ENCODE measurements at places on chromosomes 5 and 9.

- DNase-seq, result no peak
Measured at GRCh38 chr9:131446276-131446675, 52.4 kb downstream of the PRRC2B start.

GRCh38 chr5:157550663-157551062 lies 24.9 kb downstream of the ADAM19 start:
- DNase-seq, result no peak

GRCh38 chr5:79074641-79075040 lies 5.1 kb downstream of the BHMT2 start:
- DNase-seq, result no peak

- no peak for DNase-seq
Measured at GRCh38 chr5:78025540-78025939, 249.4 kb upstream of the TBCA start.

GRCh38 chr5:148620696-148621095 lies 33.6 kb downstream of the HTR4 start:
- DNase-seq, result no peak

DNA sequence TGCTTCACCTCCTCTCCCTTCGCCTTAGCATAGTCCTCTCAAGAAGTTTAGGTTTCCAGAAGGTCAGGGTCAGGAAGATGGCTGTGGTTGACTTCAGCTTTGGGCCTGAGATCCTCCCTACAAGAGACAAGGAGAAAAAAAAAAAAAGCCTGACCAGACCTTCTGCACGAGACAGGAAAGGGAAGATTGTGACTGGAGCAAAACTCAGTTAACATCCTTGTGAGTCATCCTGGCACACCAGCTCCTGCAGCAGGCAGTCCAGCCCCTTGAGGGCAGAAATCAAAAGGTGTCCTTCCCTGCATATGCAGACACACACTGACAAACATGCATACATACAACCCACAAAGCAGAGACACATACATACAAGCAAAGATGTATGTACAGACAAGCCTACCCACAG lies 18.0 kb upstream of the ENHO start:
- no peak for DNase-seq

GRCh38 chr9:110241858-110242321 lies 14.4 kb downstream of the TXN start:
- DNase-seq, result no peak

- peak; percentile 18 for DNase-seq
Measured at GRCh38 chr9:3181049-3181953, 337.4 kb upstream of the PUM3 start.

DNA sequence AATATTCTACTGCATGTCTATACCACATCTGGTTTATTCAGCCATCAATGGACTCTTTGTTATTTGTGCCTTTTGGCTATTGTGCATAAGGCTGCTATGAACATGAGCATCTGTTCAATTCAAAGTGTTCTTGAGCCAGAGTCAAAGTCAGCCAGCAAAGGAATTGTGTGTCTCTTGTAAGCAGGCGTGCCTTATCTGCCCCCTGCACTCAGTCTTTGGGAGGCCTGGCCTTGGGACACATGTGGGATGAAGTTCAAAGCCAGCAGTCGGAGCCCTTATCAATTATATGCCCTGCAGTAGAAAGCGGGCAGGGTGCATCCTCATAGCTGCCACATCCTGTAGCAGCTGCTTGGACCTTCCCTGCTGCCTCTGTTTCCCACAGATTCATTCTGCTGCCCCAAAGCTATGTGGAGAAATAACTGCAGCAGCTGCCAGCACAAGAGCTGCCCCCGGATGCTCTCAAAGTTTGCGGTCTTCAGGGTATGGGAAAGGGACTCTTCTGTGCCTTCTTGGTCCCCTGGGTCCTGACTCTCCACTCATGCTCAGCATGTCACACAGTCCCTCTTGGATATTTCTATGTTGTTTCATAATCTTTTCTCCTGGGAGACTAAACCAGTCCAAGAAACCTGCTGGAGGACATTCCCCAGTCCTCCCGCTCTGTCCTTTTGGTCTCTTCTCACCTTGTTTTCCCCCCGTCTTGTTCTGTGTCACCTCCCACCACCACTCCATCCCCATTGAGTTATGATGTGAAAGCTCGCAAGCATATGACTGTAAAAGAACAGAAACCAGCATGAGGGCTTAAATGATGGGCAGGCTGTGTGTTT lies 35.9 kb downstream of the STOM start:
- no peak for DNase-seq

DNA sequence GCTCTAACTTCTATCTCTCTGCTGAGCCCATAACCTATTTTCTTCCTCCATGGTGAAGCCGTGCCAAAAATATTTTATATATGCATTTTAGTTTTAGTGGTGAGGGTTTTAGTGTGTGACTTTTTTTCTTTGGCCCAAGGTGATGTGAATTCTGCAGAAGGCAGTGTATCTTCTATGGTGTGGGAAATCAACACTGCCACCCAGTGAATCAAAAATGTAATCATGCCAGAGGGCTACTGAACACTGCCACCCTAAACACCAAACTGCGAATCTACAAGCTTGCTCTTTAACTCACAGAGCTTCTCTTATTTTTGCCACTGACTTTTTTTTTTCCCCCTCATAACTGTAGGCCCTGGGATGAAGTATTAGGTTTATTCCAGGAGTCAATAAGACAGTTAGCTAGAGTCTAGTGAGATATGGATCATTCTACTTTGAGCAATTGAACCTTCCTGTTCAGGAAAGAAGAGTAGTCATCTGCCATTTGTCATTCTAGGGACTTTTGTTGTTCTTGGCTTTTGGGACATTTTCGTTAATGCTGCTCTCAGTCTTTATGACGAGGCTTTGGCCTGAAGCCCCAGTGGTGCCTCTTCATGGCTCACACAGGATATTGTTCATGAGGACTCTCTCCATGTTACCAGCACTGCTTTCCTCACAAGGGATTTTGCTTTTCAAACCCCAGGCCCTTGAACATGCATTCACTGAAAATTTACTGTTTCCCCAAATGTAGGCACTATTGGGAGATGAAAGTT lies 53.1 kb downstream of the C7 start:
- DNase-seq, result no peak

DNA sequence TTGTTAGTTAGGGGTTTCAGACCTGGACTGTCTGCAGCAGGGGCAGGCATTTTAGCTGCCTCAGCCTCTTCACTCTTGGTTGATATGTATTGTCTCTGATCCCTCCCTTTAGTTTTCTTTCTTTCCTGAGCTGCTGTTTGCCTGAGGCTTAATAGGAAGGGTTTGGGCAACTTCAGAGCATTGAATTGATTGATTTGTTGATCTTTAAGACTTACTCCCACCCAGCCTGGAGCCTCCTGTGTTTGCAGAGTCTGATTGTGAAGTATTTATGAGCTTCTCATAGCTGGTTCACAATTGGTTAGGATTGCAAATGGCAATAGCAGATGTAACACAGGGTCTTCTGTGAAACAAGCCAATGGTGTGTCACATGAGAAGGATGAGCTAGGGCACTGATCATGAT lies 671.8 kb upstream of the SEMA6A start:
- DNase-seq, result no peak

All from GM12892 (cell line).